Activated CD4-positive, alpha-beta T cell treated with anti-CD3 and anti-CD28 coated beads, Interleukin-2, amount 50 U/mL, for 24 hours (primary cell): ENCODE measurements at places on chromosomes 12 and 14.

DNA sequence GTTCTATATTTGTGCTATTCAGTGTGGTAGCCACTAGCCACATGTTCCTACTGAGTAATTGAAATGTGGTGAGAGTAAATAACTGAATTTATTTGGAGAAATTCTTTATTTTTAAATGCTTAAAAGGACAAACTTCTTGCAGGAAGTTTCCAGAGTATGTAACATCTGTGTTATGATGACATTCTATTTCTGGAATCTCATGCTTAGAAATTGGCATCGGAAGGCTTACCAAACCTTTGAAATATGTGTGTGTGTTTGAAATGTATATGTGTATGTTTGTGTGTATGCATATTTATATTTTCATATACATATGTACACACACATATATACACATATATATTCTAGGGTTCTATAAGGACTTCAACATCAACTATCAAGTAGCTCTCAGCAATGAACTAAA lies 12.4 kb upstream of the WSCD2 start:
- no peak for DNase-seq

DNA sequence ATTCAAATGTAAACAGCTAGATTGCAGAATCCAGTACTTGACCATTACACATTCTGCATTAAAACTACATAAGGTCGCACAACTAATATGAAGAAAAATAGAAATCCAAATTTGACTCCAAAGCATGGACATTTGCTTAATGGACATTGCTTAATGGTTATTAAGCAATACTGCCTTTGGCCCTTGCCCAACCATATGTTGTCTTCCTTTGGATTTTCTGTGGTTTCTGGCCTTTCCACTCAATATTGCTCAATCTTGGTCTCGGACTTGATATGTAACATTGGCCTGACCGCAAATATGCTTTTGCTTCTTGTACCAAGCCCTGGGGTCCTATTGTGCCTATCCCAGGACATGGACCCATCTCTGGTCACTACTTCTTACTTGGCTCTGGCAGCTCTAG lies 67.2 kb downstream of the PTPRR start:
- DNase-seq = no peak

DNA sequence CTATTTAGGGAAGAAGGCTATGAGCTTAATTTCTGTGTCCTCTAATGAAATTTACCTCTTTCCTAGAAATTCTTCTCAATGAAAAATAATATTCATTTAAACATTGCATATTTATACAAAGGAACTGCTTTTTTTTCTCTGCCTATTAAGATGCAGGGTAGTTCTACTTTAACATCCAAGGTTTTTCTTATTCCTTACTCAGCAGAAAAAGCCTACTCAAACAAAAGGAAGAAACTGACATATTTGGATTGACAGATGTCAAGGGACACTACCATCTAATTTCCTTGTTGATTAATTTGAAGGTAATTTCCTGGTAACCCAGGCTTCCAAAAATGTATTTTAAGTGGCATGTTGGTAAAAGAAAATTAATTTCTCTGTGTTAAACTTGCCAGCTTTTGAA lies 192.3 kb downstream of the EGLN3 start:
- DNase-seq = no peak

DNA sequence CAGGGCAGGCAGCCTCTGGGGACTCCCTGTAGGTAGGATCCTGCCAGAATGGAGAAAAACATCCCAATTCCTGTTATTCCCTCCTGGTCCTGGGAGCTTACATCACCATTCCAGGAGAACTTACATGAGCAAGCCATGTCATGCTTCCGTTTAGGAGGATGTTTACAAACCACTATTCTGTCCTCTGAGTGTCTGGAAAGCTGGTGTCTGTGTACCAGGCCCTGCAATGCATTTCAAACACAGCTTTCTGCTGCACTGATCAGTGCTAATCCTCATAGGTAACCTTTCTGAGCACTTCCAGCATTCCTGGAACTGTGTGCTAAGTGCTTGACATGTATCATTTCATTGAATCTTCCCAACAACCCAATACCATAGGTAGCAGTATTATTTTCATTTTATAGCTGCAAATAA lies 19.8 kb upstream of the MAP1LC3B2 start:
- no peak for DNase-seq

DNA sequence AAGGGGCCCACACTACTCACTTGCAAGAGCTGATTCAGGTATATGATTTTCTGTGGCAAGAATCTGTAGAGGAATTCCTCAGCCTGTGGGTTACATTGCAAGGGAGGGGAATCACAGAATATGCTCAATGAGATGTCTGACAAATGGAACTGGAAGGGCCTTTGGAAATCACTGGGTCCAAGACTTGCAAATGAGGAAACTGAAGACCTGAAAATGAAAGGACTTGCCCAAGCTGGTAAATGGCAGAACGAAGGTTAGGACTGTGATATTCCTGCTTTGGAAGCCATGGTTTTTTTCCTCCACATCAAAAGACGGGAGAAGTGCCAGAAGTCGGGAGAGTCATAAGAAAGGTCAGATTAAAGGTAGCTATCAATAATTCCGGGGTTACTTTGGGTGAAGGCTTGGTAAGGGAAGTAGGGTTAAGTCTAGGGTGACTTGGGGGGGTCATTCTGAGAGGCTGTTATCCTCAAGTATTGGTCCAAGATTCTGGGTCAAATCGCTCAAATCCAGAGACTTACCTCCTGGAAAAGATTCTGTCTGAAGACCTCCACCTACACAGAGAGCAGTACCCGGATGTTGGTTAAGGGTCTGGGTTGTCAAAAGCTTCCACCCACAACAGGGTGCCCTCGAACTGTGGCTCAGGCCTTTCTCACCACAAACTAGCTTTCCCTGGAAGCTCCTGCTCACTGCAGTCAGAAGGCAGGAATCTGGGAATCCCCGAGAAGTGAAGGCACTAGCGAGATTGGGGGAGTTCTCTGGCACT lies 539 bp downstream of the PSME2 start:
- no peak for DNase-seq

DNA sequence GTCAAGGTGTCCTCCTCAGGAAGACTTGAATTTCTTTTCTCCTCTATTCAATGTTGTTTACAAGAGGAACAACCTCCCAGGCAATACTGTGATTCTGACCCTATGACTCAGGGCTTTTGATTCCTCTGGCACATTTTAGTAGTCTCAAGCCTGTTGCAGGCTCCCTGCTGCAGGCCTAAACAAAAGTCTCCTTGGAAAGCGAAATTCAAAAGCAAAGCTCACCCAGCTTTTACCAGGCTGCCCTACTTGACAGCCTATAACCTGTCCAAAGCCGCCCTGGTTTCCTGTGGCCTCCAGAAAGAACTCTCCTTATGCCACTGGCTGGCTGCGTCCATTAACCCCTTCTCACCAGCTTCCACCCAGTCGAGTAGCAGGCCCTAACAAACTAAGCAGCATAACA lies 11.6 kb downstream of the FGD6 start:
- no peak for DNase-seq

- no peak for DNase-seq
Observed at GRCh38 chr14:37247791-37248461, 50.2 kb downstream of the MIPOL1 start.

GRCh38 chr12:64595863-64596793 lies 14.2 kb upstream of the RASSF3 start:
- DNase-seq = no peak

GRCh38 chr12:99914206-99914605 lies 70.5 kb downstream of the ANKS1B start:
- DNase-seq = no peak

GRCh38 chr12:68158432-68158831 lies 1.1 kb downstream of the IFNG start:
- DNase-seq = no peak

DNA sequence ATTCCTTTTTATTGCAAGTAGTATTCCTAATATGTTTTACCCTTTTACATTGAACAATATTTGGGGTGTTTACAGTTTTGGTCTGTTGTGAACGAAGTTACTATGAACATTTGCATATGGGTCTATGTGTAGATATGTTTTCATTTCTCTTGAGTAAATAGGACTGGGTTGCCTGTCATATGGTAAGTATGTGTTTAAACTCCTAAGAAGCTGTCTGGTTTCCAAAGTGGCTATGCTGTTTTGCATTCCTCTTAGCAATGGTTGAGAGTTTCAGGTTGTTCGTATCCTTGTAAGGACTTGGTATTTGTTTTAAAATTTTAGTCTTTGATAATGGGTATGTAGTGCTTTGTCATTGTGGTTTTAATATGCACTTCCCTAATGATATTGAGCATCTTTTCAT lies 6.3 kb downstream of the METAP2 start:
- no peak for DNase-seq

DNA sequence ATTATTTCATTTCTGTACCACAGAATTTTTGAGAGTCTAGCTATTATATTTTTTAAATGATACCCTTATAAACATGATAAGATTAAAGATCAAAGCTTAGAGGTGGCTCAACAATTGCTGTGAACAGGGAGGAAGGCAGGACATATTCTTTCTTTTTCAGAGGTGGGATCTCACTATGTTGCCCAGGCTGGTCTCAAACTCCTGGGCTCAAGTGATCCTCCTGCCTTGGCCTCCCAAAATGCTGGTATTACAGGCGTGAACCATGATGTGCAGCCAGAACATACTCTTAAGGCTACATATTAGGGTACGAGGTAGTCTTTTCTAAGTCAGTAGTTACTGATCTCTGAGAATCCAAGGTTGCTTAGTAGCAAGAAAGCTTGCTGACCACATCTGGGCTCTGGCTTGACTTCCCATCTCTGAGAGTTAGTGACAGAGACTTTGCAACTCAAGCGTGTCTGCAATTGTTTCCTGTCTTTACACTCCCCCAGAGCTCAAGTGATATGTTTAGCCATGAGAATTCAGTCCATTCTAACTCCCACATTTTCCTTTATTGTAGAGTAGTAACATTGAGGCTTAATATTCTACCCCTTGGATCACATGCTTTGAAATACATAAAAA lies 8.6 kb downstream of the RAB5B start:
- no peak for DNase-seq
